ENCODE measurements at places on chromosomes 1 and 21. TPM values are rescaled to one million over a fixed set of nuclear protein-coding genes. Genes with fewer than 3 reads are reported as not detected.

- DNase-seq: no peak
Measured at GRCh38 chr21:15134701-15135470, 70.1 kb upstream of the NRIP1 start.

- DNase-seq: no peak
Measured at GRCh38 chr21:16116069-16116468, 386.3 kb downstream of the USP25 start.

DNA sequence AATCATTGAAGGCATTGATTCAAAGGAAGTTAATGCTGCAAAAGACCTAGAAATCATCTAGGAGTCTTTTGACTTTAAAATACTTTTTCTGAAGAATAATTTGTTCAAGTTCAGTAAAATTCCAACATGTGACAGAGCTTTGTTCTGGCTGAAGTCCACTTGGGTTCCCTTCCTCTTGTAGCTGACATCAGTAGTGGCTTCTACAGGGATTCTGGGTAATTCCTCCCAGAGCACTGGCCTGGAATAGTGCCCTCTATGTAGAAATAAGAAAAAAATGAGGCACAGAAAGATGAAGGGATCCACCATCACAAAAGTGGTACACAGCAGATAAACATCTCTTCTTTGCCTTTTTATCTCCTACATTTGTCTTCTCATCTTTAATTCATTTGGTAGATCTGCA, 548.1 kb downstream of the LTN1 start:
- no peak for DNase-seq

GRCh38 chr1:184143449-184143848, 91.9 kb downstream of the TSEN15 start:
- no peak for DNase-seq

GRCh38 chr1:8938232-8938999, 7.3 kb upstream of the CA6 start:
- peak; percentile 43 for DNase-seq

- no peak for DNase-seq
Measured at GRCh38 chr1:179807291-179807690, 64.2 kb downstream of the FAM163A start.

DNA sequence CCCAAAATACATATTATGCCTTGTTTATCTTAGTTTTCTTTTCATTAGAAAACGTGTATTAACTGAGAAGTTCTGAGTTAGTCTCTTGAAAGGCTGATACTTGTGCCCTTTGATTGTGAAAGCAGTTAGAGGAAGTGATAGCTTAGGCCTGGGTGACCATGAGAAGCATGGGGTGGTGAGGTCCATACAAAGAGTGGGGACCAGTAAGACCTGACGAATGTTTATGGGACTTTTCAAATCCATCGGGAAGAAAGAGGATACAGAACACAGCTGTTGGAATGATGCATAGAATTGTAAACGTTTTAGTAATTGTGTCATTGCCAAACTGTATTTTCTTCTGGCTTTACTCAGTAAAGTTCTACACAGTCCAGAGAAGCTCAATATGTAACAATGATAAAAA, 259.8 kb downstream of the LMO4 start:
- no peak for DNase-seq

- no peak for DNase-seq
Measured at GRCh38 chr21:40299451-40299850, 432.2 kb downstream of the PCP4 start.

DNA sequence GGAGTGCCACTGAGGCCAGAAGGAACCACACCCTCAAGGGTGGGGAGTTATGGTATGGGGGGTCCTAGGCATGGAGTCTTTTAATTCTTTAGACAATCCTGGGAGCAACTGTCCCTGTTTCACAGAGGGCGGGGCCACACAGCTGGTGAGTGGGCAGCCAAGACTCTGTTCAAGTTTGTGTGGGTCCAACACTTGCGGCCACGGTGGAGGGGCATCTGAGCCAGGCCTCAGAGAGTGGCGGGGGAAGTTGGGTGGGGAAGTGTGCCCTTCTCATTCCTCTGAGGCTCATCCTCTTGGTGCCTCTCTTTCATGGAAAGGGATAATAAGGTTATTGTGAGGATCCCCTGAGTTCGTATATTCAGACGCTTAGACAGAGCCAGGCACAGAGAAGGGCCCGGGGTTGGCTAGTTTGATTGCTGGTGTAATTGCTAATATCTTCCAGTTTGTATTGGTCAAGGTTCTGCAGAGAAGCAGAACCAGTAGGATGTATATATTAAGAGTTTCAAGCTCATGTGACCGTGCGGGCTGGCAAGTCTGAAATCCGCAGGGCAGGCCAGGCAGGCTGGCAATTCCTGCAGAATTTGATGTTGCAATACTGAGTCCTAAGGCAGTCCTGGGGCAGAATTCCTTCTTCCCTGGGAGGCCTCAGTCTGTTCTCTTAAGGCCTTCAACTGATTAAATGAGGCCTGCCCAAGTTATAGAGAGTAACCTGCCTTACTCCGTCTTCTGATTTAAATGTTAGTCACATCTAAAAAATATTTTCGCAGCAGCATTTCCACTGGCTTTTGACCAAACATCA, 15.9 kb downstream of the PCSK9 start:
- no peak for DNase-seq

DNA sequence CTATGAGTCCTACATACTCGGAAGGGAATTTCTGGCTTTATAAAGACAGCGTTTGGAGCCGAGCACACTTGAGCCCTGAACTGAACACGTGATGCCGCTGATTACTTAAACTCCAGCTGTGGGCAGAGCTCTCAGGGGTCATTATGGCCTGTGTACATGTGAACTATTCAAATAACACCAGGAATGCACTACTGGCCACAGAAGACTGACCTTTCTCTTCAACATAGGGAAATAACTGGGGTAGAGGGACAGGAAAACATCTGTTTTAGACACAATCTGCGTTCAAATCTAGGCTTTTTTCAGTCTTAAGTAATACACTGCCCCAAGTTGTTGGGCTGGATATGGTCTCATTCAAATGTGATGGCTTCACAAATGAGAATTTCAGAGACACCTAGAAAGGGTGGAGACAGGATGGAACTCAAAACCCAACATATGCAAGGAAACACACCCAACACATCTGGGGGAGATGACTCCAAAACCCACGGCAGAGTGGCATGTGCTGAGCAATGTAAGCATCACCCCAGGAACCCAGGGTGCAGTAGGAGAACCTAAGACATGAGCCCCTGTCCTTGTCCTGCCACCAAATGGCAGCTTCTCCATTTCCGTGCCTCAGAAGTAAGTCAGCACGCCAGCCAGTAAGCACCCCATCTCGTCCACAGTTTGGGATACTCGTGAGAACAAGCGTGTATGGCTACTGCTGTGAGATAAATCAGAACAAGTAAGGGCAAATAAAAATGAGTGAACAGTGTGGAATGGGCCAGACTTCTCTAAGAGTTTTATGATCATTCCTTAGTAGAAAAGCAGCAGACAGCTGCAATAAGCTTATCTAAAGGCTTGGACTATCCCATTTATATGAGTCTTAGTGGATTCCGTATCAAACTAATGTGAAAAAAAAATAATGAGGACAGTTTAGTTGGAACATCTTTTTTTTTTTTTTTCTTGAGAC, 24.9 kb downstream of the NID1 start:
- DNase-seq: no peak

- no peak for DNase-seq
Measured at GRCh38 chr1:51237351-51238033, 1.4 kb downstream of the RNF11 start.

- no peak for DNase-seq
Measured at GRCh38 chr1:238377280-238377919, 486.7 kb upstream of the ZP4 start.

DNA sequence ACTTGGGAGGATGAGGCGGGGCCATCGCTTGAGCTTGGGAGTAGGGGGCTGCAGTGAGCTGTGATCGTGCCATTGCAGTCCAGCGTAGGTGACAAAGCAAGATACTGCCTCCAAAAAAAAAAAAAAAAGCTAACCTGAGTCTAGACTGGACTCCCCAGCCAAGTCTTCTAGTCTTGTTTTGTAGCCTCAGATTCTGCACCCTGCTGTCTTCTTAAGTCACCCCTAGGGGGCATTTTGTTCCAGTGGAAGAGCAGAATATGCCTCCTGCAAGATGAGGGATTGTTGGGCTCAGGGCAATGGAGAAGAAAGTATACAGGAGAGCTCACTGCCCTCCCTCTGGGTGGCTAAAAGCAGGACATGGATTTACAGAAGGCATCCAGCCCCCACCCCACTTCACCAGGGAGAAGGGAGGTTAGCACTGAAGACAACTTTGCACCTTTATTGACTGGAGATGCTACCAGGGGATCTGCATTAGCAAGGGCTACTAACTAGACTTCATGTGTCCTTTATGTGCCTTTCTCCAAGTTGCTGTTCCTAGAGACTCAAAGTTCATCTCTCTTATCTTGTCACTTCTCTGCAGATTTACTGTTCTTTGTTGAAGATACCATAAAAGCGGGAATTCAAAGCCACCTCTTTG, 15.3 kb upstream of the RNF187 start:
- DNase-seq: no peak

GRCh38 chr1:244191581-244191980, 140.5 kb downstream of the ZBTB18 start:
- DNase-seq: no peak

DNA sequence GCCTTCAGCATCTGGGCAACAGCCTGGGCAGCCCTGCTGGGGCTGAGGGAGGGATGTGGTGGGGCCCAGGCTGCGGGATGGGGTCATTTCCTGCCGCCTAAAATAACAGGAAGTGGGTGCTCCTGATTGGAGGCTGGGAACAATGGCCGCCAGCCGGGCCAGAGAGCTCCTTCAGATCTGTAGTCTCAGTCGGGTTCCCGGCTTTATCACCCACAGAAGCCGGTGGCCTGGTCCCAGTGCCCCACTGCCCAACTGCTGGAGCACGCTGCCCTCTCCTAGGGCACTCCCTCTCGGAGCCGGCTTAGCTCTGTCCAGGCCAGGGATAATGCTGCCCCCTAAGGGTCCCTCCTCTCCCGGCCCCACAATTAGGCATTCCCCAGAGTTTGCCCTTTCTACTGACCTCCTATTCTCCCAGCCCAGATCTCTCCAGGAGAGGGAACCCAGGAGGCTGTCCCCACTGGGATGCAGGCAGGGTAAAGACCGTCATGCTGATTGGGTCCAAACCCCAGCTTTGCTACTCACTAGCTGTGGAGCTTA, 5.1 kb downstream of the MAP7D1 start:
- DNase-seq: peak; percentile 48

DNA sequence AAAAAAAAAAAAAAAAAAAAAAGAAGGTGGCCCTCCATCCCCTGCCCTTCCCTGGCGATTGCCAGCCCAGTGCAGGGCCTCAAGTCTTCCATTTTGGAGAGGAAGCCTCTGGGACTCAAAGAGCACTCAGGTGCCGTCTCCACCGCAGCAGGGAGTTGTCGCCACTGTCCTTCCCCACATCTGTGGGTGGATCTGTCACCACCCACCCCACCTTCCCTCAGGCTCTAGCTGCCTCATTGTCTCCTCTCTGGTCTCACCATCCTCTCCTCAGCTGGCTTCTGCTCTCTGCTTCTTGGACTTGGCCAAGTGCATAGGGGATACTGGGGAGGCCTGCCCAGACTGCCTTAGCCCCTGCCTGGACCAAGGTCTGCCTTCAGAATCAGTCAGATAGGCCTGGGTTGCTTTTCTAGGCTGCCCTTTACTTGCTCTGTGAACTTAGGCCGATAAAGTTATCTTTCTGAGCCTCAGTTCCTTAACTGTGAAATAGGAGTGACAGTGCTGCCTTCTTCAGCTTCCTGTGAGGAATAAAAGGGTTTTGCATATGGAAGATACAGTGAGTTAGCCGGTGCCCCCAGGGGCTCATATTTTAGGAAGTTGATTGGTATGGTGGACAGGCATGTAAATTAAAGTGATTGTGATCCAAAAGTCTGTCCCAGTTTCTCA, 15.8 kb downstream of the RCC1 start:
- no peak for DNase-seq

CLCNKB gene
- not detected for total RNA-seq

VAV3 gene
- total RNA-seq: 95.8 TPM

PGBD5 gene
- 0.90 TPM for total RNA-seq

SIKE1 gene
- total RNA-seq: 53.4 TPM
